ENCODE measurements at places on chromosomes 5 and 9.

DNA sequence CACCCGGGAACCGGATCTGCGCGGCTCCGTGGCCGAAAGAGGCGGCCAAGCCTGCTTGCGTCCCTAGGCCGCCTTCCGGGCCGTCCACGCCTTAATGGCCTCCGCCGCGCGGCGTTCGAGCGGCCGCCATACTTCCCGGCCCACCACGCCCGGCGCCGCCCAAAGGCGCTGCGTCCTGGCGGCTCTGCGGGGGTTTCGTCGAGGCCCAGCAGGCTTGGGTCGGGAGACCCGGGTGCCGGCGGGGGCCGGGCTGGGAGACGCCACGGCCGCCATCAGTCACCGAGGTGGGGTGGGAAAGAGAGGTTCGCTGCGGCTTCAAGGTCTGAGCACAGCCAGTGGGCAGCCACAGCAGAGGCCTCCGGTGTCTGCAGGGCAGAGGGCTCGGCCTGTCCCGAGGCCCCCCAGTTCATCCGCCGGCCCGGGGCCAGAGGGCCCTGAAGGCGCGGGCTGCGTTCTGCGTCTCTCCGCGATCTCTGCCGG, 545.8 kb upstream of the CDH10 start:
- DNase-seq: no peak

GRCh38 chr9:123361731-123362510, 5.9 kb downstream of the CRB2 start:
- no peak for DNase-seq

- DNase-seq: no peak
Observed at GRCh38 chr5:78540335-78541085, 108.1 kb downstream of the LHFPL2 start.

DNA sequence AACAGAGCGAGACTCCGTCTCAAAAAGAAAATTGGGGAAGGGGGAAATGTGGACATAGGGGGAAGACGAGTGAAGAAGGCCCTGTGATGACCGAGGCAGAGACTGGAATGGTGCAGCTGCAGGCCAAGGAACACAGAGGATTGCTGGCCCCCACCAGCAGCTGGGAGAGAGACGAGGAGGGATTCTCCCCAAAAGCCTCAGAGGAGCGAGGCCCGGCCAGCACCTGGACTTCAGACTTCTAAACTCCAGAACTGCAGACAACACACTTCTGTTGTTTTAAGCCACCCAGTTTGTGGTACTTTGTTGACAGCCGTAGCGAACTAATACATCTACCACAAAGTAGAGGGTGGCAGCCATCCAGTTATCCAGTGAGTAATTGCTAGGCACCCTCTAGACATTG, 124.6 kb downstream of the ATPSCKMT start:
- DNase-seq: no peak

GRCh38 chr9:97830884-97831829, 21.9 kb upstream of the FOXE1 start:
- no peak for DNase-seq
